Muscle of leg (tissue), 16 donors: ENCODE measurements at places on chromosomes 2 and 18. TPM values are rescaled to one million over a fixed set of nuclear protein-coding genes. Genes with fewer than 3 reads are reported as not detected.

DNA sequence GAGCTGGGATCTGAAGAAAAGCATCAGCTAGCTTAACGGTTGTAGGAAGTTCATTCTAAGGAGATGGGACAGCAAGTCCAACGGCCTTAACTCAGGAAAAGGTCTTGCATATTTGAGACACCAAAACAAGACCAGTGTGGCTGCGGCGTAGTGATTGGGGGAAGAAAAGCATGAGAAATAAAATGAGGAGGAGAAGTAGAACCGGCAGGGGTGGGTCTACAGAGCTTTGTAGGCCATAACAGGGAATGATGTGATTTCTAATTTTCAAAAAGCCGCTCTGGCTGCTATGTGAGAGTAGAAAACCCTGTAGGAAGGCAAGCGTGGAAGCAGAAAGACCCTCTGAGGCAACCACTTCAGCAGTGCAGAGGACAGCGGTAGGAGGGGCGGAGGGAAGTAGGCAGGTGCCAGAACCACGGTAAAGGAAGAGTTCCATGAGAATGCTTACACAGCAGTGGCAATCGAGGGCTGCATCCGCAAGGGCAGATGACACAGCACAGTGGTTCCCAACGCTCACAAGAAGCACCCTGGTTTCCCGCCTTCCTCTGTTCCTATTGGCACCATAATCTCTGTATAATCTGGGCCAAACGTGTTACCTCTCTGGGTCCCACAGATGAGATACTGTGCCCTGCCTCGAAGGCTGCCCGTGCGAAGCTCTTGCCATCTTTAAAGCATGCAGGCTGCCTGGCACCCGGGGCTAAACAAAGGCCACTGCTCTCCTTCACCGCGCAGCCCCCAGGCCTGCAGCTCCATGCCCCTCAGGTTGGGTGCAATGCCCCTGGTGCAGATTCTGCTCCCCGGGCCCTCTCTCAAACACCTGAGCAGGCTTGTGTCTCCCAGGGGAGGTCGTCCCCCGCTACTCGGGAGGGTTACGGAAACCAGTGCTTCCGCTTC lies 795 bp downstream of the ANKRD39 start:
- DNase-seq: no peak

- peak; percentile 45 for DNase-seq
These were observed 162.7 kb downstream of the INHBB start for GRCh38 chr2:120508567-120509041.

Gene GKN2
- total RNA-seq: not detected

Gene CYP1B1
- total RNA-seq: 2.7 TPM

GRCh38 chr2:192087398-192087958 lies 107.3 kb downstream of the TMEFF2 start:
- peak; percentile 11 for DNase-seq

Gene IL1A
- not detected for total RNA-seq

DNA sequence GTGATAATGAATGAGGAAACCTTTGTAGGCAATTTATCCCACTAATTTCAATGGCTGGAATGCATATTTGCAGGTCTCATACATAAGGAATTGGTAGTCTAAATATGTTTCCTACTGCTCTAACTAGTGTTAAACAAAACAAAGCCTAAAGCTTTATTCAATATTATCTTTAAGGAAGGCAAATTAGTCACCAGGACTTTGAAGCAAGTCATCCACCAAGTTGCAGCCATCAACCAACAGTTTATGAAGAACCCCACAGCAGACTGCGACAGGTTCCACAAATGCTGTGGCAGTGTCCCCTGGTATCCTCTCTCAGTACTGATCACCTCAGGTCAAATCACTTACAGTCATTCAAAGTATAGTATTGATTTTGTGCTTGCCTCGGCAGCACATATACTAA lies 181.5 kb upstream of the ZFP36L2 start:
- DNase-seq: no peak

Gene INPP4A
- 13.0 TPM for total RNA-seq

GRCh38 chr2:96239745-96240264 lies 26.0 kb downstream of the TMEM127 start:
- no peak for DNase-seq

Gene SIX3
- total RNA-seq: not detected

- DNase-seq: no peak
These were observed 605 bp downstream of the ZNF2 start for GRCh38 chr2:95166065-95166763.

Gene MC5R
- total RNA-seq: 2.9 TPM

- DNase-seq: peak; percentile 48
These were observed 165.5 kb downstream of the L3MBTL4 start for GRCh38 chr18:6249170-6249569.

Gene AQP12B
- not detected for total RNA-seq

GRCh38 chr2:85160966-85161960 lies 28.1 kb downstream of the TCF7L1 start:
- peak; percentile 48 for DNase-seq

- no peak for DNase-seq
These were observed 731.3 kb upstream of the RAB6C start for GRCh38 chr2:129248198-129248597.

DNA sequence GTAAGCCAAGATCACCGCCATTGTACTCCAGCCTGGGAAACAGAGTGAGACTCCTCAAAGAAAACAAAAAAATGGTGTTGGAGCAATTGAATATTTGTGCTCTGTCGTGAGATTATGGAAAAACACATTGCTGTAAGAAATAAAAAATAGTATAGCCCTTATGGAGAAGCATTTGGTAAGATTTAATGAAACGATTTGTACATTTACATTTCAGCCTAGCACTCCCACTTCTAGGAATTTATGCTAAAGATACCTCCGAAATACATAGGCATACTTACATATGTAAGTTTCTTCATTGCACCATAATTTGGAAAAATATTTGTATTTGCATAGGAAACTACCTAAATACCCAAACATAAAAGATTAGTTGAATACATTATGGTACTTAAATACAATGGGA lies 8.7 kb upstream of the DTNB start:
- no peak for DNase-seq

Gene UCN
- total RNA-seq: 1.1 TPM

Gene FAM110C
- 0.71 TPM for total RNA-seq

DNA sequence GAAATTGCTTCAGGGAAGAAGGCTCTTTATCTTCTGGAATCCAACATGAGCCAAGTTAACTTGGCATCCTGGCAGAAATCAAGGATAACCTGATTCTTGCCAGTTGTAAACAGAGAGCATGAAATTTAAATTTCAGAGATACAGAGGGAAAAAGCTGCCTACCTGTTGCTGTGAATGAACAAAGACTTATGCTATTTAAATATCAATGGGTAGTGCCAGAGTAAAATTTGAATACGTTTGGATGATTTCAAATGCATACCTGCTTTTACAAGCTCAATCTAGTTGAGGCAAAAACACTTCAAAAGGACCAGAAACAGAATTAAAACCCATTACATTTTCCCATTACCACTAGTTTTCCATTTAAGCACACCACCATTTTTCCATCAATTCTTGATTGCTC lies 60.9 kb downstream of the CHST9 start:
- DNase-seq: no peak

- no peak for DNase-seq
These were observed 69.0 kb downstream of the REV1 start for GRCh38 chr2:99420751-99421299.

Gene OTX1
- not detected for total RNA-seq

Gene CXCR2
- total RNA-seq: 0.04 TPM

GRCh38 chr18:10133516-10133915 lies 219.7 kb downstream of the VAPA start:
- DNase-seq: no peak

Gene ANKRD53
- total RNA-seq: 0.80 TPM

DNA sequence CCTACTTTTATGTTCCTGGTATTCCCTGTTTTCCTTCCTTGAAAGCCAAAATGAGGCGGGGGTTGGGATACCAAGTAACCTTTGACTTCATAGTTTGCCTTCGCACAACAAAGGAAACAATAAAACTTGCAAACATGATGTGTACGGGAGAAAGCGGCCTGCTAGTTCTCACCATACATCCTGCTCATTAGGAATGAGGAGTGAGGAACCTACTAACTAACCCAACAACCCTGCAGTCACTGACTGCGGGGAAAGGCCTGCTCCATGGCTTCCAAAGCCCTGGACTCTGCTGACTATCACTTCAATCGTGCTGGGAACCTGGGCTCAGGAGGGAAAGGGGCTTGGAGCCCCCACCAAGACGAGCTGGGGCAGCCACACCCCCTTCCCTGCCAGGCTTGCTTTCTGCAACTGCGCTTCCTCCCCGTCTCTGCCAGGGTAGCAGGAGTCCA lies 24.2 kb downstream of the RPL31 start:
- DNase-seq: no peak
